Left ventricle myocardium inferior (tissue), 1 donor: ENCODE measurements at places on chromosomes 7 and 10. TPM values are rescaled to one million over a fixed set of nuclear protein-coding genes. Genes with fewer than 3 reads are reported as not detected.

DNA sequence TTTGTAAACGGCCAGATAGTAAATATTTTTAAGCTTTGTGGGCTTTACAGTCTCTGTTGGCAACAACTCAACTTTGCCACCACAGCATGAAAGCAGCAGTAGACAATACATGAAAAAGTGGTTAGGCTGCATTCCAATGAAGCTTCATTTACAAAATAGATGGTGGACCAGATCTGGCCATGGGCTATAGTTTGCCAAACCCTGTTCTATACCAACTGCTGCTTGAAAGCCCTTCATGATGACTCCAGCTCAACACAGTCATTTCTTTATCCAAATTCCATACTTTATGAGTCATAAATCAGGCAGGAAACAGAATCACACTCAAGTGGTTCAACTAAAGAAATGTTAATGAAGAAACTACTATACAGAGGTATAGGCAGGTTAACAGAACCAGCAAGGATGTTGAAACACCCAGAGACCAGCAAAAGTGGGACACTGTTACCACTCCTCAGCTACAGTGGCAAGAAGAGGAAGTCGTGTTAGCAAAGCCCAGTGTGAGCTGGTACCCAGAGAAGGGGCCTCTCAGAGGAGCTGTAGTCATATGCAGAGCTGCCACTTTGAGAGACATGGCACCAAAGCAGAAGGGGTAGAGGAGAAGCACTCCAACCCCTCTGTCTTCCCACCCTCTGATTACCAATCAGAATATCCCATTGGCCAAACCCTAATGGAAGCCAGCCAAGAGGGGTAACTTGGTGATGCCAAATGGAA is 72.5 kb downstream of the PRLHR start:
- no peak for DNase-seq

DNA sequence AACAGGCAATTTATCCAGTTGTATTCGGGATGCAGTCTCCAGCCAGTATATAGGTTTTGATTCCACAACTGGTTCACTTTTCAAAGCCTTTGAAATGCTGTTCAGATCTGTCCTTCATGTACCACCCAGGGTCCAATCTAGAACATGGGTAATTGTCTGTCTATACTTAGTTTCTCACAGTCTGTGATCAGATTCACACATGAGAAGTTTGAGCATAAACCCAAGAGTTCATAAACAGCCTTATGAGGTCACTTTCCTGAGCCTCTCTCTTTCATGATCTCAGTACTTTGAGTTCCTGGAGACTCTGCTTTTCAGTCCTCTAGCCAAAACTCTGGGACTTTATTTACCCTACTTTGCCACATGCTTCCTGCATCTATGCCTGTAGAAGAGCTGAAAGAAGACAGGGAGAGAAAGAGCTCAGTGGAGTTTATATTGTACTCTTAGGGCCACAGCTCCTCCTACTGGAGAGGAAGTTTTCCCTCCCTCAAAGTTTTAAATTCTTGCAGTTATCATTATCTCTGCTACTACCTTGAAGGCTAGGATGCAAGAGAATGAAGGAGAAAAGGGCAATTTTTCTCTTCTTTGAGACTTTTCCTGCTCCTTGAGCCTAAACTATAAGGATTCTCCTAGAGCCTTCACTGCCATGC is 172.0 kb downstream of the ZEB1 start:
- DNase-seq: no peak

GRCh38 chr10:51369903-51370302 is 295.6 kb downstream of the PRKG1 start:
- no peak for DNase-seq

DNA sequence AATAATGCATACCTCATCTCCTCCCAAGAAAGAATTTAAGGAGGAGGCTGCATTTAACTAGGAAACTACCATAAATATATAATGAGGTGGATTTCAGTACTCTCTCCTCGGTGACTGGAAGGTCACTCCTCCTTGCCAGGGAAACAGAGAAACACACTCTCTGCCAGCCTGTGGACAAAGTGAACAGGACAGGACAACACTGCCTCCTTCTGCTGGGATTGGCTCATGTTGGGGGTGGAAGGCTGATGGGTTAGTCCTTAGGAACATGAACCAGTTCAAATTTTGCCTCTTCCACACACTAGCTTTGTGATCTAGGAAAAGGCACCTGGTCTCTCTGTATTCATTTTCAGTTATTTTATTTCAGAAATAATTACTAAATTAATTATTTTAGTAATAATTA is 50.6 kb upstream of the STEAP4 start:
- peak; percentile 19 for DNase-seq

GRCh38 chr7:69448071-69448470 is 150.2 kb upstream of the AUTS2 start:
- no peak for DNase-seq

DNA sequence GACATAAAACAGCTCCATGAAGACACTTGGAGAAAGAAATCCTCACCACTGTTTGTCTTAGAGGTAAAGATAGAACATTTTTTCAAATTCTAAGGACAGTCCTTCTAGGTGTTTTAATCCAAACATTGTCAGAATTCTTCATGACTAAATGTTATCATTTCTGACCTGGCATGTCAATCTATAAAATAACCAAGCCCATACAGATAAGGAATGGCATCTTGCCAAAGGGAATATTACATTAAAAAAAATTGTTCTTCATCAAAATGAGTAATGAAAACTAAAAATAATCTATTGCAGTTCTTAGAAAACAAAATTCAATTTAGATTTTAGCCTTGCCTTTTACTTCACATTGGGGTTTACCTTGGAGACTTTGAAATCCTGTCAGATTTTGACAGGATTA is 33.6 kb downstream of the DGKB start:
- no peak for DNase-seq

DNA sequence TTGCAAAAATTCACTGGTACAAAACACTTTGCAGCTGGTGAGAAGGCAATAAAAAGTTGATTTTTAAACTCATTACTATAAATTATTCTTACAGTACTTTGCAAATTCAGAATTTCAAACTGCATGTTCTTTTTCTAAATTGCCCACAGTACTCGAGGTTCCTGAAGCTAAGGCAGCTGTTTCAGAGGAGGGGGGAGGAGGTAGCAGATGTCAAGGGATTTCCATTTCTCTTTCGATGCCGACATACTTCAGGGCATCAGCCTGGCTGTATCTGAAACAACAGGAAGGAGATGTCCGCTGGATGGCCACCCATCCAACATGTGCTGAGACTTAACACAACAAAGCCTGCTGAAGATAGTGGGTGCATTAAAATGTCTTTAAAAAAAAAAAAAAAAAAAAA is 76.7 kb downstream of the EZH2 start:
- no peak for DNase-seq

DNA sequence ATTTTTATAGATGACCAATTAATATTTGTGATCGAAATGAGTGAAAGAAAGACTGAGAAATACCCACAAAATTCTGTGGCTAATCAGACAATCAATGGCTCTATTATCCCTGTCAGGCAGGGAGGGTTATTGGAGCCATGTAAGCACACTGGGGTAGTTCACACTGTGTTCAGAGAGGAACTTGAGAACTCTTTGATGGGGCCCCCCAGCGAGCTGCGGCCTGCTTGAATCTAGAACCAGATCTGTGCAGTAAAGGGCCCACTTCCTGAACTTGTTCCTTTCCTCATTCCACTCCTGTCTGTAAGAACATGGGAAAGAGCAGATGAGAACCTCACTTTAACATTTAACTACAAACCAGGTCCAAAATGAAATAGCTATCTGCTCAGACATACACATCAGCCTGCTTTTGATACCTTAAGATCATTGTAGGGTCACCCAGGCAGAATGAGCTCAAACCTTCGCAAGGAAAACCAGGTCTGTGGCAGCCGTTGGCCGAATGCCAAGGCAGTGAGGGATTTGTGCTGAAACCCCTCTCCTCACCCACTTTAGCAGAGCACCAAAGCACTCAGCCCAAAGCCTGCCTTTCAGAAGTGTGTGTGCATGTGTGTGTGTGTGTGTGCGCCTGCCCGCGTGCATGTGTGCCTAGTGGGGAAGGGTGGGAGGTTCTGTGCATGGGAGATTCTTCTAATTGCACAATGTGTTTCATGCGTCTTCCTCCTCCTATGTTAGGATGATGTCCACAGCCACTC is 365.6 kb upstream of the MGMT start:
- no peak for DNase-seq

DNA sequence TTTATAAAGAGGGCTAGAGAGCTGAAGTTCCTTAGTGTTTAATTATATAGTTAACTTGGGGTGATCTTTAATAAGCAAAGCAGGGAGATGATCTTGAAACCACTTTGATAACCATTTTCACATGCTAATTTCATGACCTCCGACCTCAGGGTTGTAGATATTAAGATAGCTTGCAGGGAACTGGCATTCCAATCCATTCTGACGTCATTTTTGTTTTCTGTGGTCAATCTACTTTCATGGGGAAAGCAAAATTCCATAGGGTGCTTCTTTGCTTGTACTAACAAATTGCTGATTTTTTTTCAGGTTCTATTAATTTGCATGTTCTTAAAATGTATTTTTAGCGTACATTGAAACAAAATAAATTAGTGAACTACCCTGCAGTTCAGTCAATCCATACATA is 139.3 kb downstream of the CDCA7L start:
- no peak for DNase-seq

DNA sequence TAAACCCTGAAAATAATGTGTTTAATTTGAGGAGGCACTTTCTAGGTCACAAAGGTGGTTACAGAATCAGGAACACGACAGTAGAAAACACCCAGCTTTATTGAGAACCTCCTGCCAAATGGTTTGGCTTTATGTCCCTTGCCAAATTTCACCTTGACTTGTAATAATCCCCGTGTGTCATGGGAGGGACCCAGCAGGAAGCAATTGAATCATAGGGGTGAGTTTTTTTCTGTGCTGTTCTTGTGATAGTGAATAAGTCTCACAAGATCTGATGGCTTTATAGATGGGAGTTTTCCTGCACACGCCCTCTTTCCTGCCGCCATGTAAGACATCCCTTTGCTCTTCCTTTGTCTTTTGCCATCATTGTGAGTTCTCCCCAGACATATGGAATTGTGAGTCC is 193.8 kb upstream of the KLF6 start:
- no peak for DNase-seq

DNA sequence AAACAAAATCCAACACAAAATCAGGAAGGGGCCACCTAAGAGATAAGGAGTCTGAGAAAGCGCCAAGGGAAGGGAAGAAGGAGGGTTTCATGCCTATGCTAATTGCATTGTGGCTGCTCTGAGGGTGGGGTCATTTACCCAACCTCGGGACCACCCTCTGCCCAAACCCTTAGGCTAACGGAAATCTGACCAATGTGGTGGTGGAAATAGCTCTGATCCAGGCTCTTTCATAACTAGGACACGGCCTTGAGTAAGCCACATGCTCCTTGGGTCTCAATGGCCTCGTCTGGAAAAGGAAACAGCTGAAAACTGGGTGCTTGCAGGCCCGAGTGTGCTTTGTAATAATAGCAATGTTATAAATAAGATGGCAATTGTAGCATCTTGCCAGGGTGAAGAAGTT is 14.9 kb upstream of the SRGN start:
- no peak for DNase-seq

DNA sequence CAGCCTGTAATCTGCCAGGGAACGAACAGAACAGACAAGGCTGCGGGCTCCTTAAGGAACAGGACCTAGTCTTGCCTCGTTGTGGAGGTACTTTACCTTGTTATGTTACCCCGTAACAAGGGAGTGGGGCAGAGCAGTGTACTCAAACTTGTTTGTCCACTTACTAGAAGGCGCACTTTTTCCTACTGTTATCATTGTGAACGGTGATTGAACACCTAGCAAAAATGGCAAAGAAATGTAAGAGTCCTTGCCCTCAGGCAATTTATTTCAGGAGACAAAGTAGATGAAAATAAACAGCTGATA is 620 bp upstream of the IMPDH1 start:
- DNase-seq: no peak

- no peak for DNase-seq
These were observed 1.9 kb downstream of the HTR5A start for GRCh38 chr7:155071916-155072571.

GRCh38 chr7:158409120-158409519 is 178.5 kb downstream of the PTPRN2 start:
- no peak for DNase-seq

- no peak for DNase-seq
These were observed 76.2 kb downstream of the WDR11 start for GRCh38 chr10:120927352-120927751.

DNA sequence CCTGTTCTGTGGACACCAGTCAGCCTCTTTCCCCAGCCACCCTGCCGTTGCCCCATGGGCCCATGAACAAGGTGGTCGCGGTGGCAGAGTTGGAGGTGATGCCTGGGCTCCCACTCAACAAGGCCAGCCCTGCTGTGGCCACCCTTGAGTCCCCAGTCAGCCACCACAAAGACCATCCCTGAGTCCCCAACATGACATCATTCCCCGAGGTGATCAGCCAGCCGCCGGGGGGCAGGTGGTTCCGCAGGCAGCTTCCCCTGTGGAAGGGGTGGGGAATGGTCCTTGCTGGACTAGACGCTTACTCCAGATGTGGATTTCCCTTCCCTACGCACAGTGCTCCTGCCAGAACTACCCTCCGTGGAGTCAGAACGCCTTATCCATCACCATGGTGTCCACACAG is 271.7 kb downstream of the PTPRN2 start:
- no peak for DNase-seq

VAX1 gene
- total RNA-seq: not detected

DNA sequence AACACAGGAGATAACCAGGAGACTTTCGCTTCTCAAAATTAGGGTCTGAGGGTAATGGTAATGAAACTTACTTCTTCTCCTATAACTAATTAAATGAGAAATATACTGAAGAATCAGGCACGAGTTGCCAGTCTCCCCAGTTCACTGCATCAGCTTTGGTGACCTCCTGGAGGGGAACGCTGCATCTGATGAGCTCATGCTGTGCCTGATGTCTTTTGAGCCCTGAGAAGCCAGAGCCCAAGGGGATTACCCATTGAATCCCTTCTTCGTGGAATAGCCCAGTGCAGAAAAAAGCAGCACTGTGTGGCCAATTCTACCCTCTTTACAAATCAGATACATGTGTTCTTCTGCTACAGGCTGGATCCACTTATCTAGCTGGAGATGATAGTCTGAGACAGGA is 45.1 kb downstream of the CYP2C9 start:
- no peak for DNase-seq

GRCh38 chr10:51770709-51771108 is 71.3 kb upstream of the CSTF2T start:
- no peak for DNase-seq

- DNase-seq: no peak
These were observed 76.4 kb upstream of the CCNY start for GRCh38 chr10:35259769-35260397.

GRCh38 chr7:64610997-64611396 is 48.1 kb upstream of the ZNF680 start:
- no peak for DNase-seq

DNA sequence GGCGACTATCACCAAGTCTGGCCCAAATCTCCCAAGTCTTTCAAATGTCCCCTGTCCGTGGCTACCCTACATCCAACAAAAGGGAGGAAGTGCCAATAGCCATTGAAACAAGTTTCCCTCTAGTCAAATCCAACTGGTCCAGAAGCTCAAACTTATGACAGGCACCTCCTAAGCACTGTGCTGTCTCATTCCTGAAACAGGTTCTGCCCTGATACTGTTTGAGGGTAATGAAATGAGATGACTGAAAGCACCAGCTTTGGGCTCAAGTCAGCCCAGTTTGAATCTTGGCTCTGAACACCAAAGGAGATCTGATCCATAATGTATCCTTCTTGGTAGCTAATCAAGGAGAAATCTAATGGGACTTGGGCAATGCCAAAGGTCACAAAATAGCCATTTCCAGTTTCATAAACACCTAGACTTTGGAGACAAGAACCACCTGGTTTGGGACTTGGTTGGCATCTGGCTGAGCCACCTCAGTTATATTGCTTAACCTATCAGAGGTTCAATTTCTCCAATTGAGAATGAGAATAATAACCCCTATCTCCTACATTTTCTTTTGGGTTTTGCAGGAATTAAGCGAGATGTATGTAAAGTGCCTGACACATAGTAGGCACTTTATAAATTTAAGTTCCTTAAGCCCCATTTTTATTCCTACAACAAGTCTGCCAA is 34.7 kb upstream of the ARID5B start:
- no peak for DNase-seq
